ENCODE measurements at places on chromosomes 7 and 10. TPM values are rescaled to one million over a fixed set of nuclear protein-coding genes. Genes with fewer than 3 reads are reported as not detected.

STEAP4 gene
- total RNA-seq: 0.27 TPM

AEBP1 gene
- 11.3 TPM for total RNA-seq

DNA sequence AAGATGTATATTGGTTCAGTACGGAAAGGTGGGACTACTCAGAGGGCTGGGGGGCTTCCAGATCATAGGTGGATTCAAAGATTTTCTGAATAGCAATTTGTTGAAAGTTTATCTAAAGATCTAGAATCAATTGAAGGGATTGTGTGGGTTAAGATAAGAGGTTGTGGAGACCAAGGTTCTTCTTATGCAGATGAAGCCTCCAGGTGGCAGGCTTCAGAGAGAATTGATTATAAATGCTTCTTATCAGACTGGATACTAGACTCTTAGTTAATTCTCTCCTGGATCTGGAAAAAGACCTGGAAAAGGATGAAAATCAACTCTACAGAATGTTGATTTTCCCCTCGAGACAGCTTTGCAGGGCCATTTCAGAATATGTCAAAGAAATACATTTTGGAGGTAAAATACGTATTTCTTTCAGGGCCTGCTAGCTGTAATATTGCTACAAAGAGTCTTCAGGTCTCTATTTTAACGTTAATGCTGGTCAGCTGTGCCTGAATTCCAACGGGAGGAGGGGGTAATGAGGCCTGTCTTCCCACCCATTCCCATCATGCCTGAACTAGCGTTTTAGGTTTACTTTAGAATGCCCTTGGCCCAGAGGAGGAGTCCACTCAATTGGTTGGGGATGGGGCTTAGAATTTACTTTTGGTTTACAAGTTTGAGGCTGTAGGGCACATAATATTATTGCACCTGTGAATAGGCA lies 12.8 kb upstream of the GPR15LG start:
- DNase-seq: no peak

TET1 gene
- total RNA-seq: 41.6 TPM

- no peak for DNase-seq
These were observed 406.1 kb downstream of the PARD3 start for GRCh38 chr10:34408956-34409355.

- no peak for DNase-seq
These were observed 128.1 kb downstream of the BAMBI start for GRCh38 chr10:28805390-28805789.

ASB4 gene
- total RNA-seq: 0.09 TPM

DNA sequence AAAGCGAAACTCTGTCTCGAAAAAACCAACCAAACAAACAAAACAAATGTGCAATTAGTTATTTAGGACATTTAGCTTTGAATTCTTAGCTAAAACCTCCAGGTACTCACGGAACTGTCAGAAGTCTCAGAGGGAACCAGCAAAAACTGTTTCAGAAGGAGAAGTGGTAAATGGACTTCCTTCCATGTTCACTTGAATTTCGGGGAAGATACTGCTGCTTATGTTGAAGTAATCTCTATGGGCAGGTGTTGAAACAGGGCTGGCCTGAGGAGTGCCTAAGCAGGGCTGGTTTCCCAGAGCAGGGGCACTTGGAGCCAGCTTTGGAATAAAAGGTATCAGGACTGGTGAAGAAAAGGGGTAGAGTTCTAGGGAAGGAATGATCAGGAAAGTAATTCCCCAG lies 2.4 kb upstream of the EXOC6 start:
- no peak for DNase-seq

DNA sequence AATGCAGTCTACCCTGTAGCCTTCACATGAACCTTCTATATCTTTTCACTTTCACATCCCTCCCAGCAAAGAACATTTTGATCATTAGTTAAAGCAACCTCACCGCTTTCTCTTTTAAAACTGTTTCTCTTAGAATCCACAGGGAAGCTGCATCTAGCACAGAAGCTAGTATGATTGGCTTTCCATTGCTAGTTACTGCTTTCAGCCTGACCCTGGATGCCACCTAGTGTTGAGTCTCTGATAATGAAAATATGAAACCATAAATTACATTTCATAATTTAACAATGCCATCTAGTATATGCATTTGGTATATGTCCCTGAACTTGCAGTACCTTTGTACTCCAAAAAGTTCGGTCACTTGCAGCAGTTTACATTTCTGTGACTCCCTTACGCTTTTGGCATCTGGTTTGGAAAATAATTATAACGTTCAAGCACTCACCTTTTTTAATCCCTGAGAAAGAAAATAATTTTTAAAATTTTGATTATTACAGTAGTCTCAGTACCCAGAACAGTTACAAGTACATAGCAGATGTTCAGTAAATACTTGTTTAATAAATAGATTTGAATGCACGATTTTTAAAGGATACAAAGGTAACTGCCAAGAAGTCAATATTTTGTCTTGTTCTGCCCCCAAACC lies 22.7 kb downstream of the CISD1 start:
- DNase-seq: peak; percentile 51

DNA sequence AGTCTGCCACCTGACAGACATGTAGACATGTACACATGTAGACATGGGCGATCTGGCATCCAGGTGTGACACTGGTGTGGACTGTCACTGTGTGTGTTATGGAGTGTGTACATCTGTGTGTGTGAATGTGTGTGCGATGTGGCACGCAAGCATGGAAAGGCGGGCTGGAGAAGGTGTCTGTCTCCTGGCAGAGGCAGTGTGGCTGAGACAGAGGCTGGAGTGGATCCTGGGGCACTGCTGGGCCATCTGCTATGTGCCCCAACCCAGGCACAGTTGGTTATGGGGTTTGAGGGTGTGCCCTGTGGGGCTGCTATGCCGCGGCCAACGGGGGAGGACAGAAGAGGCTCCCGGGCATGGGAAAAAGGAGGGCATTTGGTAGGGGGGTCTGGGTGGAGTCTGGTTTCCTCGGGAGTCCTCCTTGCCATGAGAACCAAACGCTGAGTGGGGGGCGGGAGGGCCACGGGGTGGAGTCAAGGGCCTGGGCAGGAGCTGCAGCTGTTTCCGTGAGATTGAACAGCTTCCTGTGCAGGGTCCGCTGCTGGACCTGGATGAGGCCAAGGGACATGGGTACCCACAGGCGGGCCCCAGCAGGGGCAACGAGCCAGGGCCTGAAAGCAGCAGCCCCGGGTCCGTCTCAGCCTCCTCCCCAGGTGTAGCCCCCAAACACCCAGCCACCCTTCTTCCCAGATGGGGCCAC lies 1.3 kb downstream of the ELN start:
- DNase-seq: no peak

DNA sequence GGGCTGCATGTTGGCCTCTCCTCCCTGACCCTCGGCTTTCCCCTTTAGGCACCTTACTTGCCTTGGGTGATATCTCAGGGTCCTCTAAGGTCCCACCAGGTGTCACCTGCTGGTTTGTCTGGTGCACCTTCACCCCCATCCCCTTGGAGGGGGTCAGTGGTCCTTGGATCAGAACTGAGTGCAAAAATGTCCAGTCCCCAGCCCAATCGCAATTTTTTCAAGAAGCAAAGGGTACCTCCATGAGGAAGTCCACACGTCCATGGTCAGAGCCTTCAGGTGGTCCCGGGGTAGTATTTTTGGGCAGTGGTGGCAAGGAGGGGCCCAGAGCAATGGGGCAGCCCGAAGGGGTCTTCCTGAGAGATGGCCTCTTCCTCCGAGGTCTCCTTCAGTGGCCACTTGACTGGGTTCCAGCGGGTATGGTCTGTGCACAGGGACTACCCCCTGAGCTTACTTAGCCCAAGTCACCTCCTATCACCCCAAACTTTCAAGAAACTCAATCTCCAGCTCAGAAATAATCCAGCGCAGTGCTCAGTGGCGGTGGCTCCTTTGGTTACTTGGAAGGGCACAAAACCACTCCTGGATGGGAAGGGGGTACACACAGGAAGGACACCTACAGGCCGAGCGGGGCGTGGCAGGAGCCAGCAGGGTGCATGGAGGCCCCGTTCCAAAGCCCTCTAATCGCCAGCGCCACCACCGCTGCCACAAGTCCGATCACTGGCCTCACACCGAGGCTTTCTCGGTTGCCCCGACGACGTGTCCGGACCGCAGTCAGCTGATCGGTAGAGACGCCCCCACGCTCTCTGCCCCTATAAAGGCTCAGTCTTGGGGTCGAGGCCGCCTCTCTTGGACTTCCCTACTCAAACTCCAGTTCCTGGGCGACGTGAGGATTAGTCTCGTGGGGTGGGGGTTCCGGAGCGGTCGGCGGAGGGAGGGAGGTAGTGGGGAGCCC lies 4.5 kb downstream of the SAP25 start:
- DNase-seq: peak; percentile 23

DNA sequence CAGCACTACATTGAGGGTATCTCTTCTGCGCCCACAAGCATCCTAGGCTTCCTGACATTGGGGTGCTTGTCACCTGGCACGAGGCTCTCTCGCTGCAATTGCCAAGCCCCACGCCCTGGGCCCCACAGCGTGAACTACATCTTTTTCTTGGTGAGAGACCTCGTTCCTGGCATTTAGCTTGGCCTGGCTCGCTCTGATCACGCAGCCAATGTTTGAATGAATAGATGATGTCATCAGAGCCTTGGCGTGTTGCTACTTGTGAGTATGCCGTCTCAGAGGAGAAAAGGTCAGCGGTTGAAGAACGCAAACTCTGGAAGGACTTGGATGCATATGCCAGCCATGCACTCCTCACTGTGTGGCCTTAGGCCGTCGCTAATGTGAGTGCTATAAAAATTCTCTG lies 150.2 kb upstream of the AUTS2 start:
- DNase-seq: no peak

LEP gene
- 0.09 TPM for total RNA-seq

CABCOCO1 gene
- 2.0 TPM for total RNA-seq

- no peak for DNase-seq
These were observed 146.7 kb upstream of the SP4 start for GRCh38 chr7:21281193-21281592.

DNA sequence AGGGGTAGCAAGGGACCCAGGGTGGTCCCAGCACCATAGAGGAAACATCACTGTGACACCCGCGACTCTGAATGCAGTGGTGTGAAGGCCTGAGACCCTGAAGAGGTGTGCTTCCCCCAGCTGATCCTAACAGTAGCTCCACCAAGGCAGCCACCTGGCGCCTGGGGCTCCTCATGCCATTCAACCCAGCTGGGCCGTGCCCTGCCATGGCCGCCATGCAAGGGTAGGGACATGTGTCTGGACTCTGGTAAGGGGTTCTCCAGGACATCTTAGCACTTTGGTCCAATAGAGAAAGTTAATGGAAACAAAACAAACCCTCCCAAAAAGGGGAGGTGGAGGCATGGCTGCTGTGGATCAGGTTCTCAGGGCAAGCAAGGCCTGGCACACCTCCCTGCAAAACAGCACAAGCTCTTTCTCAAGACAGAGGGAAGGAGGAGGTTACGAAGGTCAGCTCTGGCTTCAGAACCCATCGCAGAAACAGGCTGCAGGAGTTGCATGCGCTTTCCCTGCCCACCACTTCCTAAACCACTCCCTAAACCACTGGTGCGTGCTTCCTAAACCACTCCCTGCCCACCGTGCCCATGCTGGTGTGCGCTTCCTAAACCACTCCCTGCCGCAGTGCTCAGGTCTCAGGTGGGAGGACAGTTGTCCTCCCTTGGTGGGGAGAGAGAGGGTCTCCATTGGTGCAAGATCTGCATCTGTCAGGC lies 108.7 kb downstream of the LARP4B start:
- no peak for DNase-seq

CACNB2 gene
- total RNA-seq: 16.2 TPM

FZD8 gene
- total RNA-seq: 5.9 TPM

GRCh38 chr10:97426776-97427570 lies 982 bp downstream of the PGAM1 start:
- DNase-seq: no peak

VAX1 gene
- total RNA-seq: not detected

- no peak for DNase-seq
These were observed 356.5 kb upstream of the ZNF32 start for GRCh38 chr10:44004913-44005787.

DOCK4 gene
- 99.4 TPM for total RNA-seq

VPS37D gene
- 14.7 TPM for total RNA-seq

GRCh38 chr10:113125612-113126011 lies 175.6 kb downstream of the TCF7L2 start:
- no peak for DNase-seq

- no peak for DNase-seq
These were observed 37.3 kb upstream of the LEP start for GRCh38 chr7:128203710-128204214.

SDHAF3 gene
- 13.0 TPM for total RNA-seq

GRCh38 chr7:638256-639011 lies 88.1 kb upstream of the DNAAF5 start:
- DNase-seq: no peak

DNA sequence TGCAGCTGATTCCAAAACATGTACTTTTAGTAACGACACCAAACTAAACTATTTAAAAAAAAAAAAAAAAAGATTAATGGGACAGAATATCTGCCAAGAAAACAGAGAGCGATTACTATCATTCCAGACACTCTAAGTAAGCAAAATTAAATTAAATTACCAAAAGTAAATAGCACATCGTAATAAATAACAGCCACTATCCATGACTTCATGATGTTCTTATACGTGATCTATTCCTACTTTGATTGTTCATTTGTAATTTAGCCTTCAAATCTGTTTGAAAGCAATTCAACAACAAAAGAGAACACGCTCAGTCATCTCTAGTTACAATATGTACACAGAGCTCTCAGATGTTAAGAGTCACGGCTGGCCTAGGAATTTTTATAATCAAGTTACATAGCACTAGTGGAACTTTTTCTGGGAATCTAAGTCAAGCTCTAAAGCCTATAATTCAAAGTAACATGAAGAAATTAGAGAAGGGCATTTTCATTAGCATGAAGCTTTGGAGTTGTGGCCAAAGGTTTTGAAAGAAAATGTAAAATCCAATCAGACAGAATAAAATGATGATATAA lies 241.7 kb upstream of the NEBL start:
- no peak for DNase-seq

- no peak for DNase-seq
These were observed 3.3 kb downstream of the MASTL start for GRCh38 chr10:27158421-27158820.

- no peak for DNase-seq
These were observed at the start of gene TRIM8 for GRCh38 chr10:102644066-102644645. TSS of gene TRIM8 (plus strand) at chr10:102644479. CDS start at chr10:102644618, 139 bp downstream.

GRCh38 chr7:44447874-44448425 lies 42.5 kb downstream of the NUDCD3 start:
- DNase-seq: no peak

GRCh38 chr10:54396031-54396430 lies 405.0 kb downstream of the PCDH15 start:
- no peak for DNase-seq

PRRT4 gene
- total RNA-seq: 6.5 TPM
